ENCODE measurements at places on chromosomes 7 and 10.

DNA sequence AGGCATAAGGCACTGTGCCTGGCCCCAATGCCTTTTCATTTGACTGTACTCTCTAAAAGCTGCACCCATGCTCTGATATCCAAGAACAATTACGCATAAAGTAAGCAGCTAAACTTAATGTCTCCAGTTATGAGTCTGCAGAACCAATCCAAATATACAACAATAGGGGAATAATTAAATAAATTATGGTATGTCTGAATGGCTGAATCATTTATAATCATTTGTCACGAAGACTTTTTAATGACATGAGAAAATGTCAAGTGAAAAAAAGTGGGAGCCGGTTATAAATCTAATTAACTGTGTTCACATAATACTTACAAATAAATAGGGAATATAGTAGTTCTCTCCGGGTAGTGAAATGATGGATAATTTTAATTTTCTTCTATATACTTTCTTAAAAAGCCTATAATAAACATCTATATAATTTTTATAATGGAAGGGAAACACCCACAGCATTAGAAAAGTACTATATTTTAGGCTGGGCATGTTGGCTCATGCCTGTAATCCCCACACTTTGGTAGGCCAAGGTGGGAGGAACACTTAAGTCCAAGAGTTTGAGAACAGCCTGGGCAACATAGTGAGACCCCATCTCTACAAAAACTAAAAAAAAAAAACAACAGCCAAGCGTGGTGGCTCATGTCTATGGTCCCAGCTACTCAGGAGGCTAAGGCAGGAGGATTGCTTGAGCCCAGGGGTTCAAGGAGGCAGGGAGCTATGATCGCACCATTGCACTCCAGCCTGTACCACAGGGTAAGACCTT, 14.2 kb downstream of the SLC37A3 start:
- DNase-seq, result no peak

GRCh38 chr10:122143238-122143841, 127.8 kb upstream of the BTBD16 start:
- DNase-seq, result no peak

- no peak for DNase-seq
Observed at GRCh38 chr7:151061213-151062110, 2.1 kb downstream of the SLC4A2 start.

DNA sequence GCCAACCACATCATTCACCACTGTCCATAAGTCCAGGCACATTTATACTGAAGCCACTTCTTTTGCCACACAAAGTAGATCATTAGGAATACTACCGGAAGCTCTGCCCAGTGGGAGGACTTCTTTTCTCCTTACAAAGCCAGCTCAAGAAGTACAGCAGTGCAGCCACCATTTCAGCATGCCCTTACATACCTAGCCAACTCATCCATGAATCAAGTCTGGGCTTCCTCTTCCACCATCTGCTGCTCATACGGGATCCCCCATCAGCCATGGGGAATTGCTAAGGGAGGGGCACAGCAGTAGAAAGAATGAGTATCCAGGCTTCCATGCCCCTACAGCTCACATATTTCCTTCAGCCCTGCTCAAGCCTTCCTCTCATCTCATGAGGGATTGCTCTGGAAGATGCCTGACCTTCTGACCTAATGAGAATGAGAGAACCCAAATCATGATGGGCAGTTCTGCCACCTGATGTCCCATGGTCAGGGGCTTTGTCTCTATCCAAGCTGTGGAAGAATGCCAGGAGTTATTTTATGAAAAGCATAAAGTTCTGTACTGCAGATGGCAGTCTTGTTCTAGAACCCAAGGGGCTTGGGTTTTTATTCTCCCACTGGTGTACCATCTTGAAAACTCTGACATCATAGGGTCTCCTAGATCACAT, 39.5 kb downstream of the ACSM6 start:
- DNase-seq, result no peak
